WTC11 (cell line): ENCODE measurements at places on chromosomes 7 and 10.

DNA sequence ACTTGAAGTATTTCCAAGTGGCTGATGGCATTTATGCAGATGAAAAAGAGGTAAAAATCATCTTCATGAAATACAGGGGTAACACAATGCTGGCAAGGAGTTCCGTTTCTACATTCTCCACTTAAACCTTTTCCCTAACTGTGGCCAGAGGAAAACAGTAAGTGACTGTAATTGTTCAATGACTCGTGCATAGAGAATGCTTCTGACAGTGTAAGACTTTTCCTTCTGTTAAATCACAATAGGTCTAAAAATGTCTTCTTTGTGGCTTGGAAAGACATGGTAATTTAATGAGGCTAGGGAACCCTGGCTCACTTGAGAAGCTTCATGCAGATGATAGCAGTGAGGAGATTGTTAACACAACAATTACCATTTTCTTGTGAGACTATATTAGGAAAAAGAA is 50.3 kb upstream of the RSU1 start:
- no peaks in the 10 kb centered on the region; the same call in 1 of the 2 replicates for H3K36me3 ChIP-seq
- peak overlapping the region; percentile 38 for H3K4me3 ChIP-seq
- H3K27ac ChIP-seq: peak overlapping the region; percentile 87
- DNase-seq: no peak

DNA sequence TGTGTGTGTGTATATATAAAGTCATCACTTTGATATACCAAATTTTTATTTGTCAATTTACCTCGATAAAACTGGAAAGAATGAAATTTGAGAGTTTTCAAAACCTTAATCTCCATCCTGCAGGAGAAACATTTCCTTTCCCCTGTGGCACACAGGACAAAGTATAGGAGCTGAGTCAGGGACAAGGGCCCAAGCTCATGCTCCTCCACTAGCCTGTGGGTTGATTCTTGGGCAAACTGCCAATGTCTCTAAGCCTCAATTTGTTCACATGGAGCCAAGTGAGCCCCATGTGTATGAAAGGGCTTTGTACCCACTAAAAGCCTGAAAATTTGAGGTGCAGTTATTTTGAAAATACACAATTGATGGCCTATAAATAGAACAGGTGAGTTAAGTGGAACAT is 60.3 kb upstream of the IL6 start:
- no peak overlapping the region for H3K4me3 ChIP-seq
- peak overlapping the region; percentile 44; the same call in 1 of the 2 replicates for H3K27ac ChIP-seq
- H3K27me3 ChIP-seq: no peaks in the 10 kb centered on the region; the same call in 1 of the 2 replicates
- H3K4me1 ChIP-seq: peaks cover 69% of the 10 kb centered on the region
- DNase-seq: no peak

DNA sequence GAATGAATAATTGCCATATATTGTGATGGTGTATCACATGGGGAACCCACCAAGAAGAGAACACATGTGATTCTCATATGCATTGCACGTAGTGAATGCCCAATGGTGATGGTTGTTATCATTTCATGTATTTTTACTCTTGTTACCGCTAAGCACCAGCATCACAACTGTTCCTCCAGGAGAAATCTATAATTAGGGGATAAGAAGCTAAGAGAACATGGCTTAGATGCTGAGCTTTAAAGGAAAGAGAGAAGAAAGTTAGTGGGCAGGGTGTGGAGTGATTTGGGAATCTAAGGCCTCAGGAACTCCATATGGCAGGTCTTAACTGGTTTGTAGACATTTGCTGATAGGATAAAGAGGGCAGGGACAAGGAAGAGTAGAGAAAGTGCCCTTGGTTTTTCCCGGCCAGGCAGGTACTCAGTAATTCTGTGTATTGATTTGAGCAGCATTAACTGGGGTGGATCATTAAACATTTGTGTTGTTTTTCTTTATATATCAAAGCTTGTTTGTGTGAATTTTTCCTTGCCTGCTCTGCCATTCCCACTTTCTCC is 145.9 kb downstream of the LRRC4 start:
- no peak for DNase-seq
- no peaks in the 10 kb centered on the region for H3K27me3 ChIP-seq
- peaks cover 68% of the 10 kb centered on the region for H3K4me1 ChIP-seq
- H3K4me3 ChIP-seq: no peak overlapping the region
- H3K36me3 ChIP-seq: peaks cover 16% of the 10 kb centered on the region
- H3K27ac ChIP-seq: peak overlapping the region; percentile 36

DNA sequence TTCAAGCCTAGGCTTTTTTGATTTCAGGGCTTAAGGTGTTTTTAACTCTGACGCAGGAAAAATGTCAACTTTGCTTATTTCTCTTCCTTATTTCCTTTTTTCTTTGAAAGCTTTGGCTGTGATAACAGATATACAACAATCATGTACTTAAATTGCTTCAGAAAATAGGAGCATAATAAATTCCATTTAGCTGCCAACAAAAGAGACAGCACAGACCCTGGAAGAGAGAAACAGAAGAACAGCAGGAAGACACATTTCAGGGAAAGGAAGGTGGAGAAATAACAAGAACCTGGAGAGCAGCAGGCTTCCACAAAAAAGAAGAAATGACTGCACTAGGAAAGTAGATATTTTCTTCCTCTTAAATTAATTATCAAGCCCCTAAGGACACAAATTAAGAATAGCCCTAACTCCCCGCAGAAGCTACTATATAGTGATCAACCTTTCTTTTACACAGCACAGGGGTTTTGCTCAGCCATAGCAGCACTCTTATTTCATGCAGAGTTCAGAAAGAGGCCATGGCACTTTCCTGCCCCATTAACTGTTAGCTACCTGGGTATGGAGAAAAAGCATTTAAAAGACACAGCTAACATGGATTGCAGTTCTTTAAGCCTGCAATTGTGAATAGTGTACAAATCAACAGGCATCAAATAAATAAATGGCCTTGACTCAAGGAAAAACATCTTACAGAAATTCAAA is 61.5 kb downstream of the IQUB start:
- no peaks in the 10 kb centered on the region for H3K27me3 ChIP-seq
- H3K4me1 ChIP-seq: peaks cover 6% of the 10 kb centered on the region
- DNase-seq: no peak
- H3K4me3 ChIP-seq: no peak overlapping the region

DNA sequence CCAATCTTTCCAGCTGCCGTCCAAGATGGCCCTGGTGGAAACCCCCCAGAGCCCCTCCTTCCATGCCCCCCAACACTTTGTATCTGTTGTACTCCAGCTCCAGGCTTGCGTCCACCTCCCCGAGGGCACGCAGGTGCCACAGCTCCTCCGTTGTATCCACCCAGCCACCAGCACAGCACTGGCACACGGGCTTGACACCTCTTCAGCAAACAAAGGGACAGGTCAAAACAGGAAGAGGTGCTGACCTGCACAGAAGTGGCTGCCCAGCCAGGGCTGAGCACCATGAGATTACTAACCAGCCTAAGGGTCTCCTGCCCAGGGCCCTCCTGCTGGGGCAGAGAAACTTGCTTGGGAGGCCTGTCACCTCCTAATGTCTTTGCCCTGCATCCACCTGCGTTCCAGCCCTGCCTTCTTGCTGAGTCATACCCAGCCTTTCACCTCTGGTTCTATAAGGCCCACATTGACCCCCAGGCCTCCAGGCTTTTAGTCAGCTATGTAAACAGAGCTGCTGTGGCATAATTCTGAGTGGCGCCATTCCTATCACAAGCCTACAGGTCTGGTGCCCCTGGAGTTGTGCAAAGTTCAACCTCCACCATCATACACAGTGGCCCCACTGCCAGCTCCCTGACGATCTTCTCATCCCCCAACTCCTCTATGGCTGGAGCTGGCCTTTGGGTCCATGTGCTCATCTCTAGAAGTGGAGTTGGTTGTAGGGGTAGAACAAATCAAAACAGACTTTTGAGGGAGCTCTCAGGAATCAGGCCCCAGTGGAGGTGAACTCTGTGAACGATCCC is 20.9 kb downstream of the SLC29A3 start:
- H3K27ac ChIP-seq: peak overlapping the region; percentile 55; the same call in 1 of the 2 replicates
- no peaks in the 10 kb centered on the region for H3K27me3 ChIP-seq
- no peak for DNase-seq
- no peak overlapping the region for H3K4me3 ChIP-seq
- no peaks in the 10 kb centered on the region; the same call in none of the 2 replicates for H3K36me3 ChIP-seq
